Dermis microvascular lymphatic vessel endothelial cell (primary cell): ENCODE measurements at places on chromosomes 16 and 17. TPM values are rescaled to one million over a fixed set of nuclear protein-coding genes. Genes with fewer than 3 reads are reported as not detected.

SF3B3 gene
- total RNA-seq: 62.3 and 82.3 TPM in 2 replicates

CACNA1H gene
- under 0.01 TPM in 2 replicates for total RNA-seq

ZNF469 gene
- total RNA-seq: 0.39 and 1.1 TPM in 2 replicates

KCNJ2 gene
- total RNA-seq: 1.3 and 1.7 TPM in 2 replicates

- no peak for DNase-seq
Measured at GRCh38 chr16:65817066-65817465, 549.4 kb upstream of the CDH5 start.

DNA sequence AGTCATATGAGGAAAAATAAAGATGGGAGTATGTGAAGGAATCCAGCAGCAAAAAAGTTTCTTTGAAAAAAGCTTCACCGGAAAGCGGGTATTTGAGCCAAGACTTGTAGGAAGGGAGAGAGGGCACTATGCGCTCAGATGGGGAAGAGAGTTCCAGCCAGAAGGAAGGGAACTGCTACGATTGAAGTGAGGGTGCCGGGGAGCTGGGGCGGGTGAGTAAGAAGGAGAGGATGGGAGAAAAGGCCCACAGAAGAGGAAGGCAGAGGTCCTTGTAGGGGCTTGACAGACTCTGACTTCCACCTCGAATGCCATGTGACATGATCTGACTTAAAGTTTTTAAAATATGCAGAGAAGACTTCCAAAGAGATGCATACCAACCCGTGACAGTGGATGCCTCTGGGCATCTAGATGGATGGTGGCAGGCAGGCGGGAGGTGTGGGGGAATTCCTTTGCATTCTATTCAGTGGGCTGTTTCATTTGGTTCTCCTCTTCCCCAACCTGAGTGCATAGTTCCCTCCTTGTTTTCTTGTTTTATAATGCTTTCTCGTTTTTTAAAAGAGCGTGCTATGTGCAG, 44.9 kb downstream of the CDRT4 start:
- DNase-seq: no peak

GRCh38 chr17:32283745-32284201, 18.1 kb downstream of the RHBDL3 start:
- no peak for DNase-seq

DNA sequence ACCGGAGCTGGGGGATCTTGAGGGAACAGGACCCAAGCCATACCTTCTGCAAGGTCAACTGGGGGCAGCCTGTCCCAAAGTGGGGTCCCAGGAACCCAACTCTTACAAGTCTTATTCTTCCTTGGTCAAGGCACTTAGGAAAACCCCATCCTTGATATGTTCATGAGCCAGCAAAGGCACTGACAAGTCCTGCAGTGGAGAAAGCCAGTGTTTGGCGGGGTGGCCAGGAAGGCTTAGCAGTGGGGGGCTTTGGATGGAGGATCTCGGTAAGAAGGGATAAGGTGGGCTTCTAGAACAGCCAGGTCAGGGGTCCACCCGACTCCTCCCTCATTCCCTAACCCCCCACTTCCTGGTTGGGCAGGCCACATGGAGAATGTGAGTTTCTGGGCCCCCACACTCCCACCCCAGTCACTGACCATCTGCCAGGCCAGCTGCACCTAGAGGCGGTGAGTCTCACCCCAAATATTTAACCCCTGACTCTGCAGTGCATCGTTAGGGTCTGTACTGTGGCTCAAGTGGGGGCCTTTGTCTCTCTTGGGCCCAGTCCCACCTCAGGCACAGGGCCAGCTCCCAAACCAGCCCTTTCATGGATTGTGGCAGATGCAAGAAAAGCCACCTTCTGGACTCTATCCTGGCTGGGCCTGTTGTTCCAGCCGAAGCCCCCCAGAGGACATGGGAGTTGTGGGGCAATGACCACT, 22.3 kb downstream of the PPL start:
- DNase-seq: no peak

DNA sequence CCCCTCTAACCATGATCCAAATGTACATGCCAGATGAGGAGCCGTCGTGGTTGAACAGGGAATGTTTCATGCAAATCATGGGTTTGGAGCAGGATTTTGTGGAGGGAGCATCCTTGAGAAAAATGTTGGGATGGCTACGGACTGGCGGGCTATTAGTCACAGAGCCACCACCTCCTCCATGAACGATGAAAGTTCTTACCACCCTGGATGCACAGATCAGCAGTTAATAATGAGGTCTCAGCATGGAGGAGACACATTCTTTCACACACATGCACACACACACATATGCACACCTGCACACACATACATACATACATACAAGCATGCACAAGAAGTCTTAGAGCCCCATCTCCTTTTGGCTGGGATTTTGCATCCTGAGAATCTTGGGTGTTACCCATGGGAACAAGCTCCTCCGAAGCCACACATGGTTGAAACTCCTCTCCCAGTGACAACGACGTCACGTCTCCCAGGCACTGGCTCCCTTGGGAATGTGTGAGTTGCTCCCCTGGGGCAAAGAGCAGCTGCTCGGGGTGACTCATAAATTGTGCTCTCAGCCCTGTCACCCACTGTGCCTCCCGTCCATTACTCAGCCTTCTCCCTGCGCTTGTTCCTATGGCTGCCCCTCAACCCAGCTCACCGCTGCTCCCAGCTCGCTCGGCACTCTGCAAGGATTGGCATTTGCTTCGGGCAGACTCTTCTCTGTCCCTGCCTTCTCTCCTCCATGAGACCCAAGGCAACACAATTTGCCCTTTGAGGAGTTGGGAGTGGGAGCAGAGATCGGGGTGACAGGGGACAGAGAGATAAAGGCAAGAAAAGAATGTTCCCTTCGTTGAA, 344.6 kb downstream of the SOX9 start:
- DNase-seq: no peak

GRCh38 chr17:57806167-57806830, 43.5 kb downstream of the MRPS23 start:
- no peak for DNase-seq

GRCh38 chr16:17002565-17002964, 468.2 kb downstream of the XYLT1 start:
- no peak for DNase-seq

DNA sequence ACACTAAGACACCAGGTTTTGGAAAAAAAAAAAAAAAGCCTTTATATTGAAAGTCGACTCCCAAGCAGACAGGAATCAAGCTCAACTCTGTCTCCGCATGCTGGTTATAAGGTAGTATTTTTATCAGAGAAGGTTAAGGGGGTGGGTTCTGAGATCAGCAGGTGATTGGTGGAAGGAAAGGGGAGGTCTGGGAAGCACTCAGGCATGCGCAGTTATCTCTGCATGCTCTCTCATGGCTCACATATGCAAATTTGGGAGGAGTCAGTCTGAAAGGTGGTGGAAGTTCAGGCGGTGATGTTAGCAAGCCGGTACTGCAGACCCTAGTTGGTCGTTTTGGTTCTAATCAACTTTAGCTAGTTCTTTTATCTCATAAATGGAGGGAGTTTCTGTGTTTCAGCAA, 357.6 kb upstream of the C16orf82 start:
- DNase-seq: no peak

DNA sequence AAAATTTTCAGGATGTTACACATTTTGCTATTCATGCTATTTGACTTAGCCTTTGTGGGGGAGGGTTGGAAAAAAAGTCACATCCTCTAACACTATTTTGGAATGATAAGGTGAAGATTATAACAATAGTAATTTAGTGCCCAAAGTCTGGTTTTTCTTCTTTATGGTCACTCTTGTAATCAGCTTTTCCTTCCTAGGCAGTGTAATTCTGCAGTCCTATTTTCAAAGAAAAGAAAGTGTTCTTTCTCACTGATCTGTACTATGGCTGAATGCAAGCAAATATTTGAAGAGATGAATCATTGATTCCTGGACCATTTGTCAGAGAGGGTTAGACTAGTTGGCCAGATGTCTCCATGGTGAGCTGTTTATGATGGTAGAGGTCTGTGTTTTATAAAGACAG, 8.4 kb downstream of the RSPRY1 start:
- DNase-seq: peak; percentile 89

DNA sequence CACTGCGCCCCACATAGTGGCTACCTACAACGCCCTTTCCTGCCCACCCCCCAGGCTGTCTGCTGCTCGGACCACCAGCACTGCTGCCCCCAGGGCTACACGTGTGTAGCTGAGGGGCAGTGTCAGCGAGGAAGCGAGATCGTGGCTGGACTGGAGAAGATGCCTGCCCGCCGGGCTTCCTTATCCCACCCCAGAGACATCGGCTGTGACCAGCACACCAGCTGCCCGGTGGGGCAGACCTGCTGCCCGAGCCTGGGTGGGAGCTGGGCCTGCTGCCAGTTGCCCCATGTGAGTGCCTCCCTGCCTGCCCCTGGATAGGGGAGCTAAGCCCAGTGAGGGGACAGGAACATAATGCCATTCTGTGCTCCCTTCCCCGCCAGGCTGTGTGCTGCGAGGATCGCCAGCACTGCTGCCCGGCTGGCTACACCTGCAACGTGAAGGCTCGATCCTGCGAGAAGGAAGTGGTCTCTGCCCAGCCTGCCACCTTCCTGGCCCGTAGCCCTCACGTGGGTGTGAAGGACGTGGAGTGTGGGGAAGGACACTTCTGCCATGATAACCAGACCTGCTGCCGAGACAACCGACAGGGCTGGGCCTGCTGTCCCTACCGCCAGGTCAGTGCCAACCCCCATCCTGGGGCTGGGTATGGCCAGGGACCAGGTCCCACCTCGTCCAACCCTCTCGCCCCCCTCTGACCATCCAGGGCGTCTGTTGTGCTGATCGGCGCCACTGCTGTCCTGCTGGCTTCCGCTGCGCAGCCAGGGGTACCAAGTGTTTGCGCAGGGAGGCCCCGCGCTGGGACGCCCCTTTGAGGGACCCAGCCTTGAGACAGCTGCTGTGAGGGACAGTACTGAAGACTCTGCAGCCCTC, 7.1 kb downstream of the GRN start:
- no peak for DNase-seq

DNA sequence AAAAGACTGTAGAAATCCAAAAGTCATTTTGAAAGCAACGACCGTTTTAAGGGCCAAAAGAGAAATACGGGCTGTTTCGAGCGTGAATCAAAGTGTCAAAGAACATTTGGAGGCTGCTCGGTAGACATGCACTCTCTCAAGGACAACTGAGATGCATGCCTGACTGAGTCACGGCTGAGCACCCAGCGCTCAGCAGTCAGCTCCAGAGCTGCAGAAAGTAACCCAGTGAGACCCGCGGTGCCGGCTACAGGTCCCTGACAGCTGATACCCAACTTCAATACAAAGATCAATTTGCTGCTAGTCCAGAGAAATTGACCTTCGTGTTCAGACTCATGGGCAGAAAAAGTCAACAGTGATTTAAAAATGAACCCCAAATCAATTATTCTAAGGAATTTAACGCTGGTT, 214.9 kb downstream of the STX8 start:
- DNase-seq: no peak

GRCh38 chr16:4667203-4667963, 26.0 kb upstream of the NUDT16L1 start:
- no peak for DNase-seq

DNA sequence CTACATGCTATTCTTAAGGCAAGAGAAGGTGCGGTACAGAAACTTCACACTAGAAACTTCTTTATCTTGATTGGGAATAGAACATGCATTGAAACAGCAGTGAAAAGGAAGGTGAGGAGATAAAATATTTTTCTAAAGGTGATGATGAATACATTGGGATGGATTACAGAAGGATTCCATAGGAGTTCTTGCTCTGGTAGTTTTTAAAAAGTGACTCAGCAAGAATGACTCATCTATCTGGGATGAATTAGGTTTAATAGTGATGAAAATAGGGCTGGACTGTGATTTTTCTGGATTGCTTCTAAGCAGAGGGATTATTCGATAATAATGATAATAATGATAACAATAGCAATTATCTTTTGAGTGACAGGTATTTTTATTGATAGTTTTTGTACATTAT, 65.6 kb upstream of the HS3ST4 start:
- no peak for DNase-seq

DNA sequence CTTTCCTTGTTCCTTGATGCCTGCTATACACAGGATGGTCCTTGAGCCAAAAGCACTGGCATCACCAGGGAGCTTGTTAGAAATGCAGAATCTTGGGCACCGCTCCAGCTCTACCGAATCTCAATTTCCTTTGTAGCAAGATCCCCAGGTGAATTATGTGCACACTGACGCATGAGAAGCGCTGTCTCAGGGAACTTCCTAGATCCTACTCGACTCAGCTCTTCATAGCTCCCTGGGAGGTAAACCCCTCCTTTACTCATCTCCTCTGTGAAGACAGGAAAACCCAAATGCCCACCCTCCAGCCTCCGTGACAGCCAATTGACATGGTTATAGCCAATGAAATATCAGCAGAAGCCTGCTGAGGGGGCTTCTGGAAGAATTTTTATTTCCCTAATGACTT, 4.1 kb downstream of the USP31 start:
- no peak for DNase-seq

DNA sequence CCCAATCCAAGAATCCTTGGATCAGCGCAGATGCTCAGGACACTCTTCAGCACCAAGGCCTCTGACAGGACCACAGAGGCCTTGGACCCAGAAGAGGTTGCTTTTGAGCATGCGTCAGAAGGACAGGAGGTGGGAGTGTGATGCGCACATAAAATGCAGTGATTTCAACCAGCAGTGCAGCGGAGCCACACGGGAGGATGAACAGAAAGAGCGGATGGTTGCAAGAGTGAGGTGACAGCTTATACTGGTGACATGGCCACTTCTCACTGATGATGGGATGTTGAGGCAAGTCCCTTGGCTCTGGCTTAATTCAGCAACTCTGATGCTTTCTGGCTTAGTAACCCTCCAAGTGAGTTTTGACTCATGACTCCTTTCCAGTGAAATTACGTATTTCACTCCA, 25.2 kb upstream of the ERN1 start:
- DNase-seq: no peak

GRCh38 chr17:80187515-80187941, 17.7 kb downstream of the CARD14 start:
- DNase-seq: no peak

DNA sequence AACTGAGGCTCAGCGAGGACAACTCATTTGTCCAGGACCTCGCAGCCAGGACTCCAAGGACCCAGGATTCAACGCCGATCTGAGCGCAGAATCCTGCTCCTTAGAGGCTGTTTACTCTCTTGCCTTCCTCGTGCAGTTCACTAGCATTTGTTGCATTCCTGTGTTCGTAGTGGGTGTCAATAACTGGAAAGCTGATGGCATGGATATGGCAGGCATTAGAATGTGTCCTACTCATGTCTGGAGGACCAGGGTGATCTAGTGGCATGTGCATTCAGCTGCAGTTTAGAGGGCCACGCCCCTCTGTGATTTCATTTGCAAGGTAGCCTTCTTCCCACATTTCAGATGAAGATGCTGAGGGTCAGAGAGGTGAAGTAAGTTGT, 510 bp downstream of the CRISPLD2 start:
- no peak for DNase-seq

DNA sequence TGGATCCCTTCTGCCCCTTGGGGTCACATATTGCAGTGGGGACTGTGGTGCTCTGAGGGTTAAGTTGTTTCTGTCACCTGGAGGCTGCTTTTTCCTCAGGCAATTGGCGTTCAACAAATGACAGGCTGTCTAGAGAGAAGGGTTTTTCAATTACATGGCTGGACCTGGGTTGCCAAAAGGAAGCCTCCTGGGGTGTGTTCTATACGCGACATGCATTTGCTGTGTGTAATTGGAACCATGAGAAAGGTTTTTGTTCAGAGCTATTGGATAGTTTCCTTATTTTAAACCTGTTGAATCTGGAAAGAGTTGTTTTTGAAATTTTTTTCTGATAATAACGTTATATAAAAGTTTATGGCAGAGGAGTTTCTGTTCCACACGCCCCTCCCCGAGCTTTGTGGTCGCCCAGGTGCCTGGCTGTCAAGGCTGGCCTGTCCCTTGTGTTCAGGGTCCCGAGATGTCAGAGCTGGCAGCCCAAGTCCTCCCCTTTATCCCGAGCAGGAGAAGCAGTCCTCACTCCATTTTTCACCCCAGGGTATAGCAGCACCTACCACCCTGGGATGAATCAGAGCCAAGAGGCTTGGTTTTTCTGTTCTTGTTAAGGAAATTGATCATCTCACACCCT, 26.1 kb upstream of the ZNF750 start:
- DNase-seq: no peak
